ENCODE measurements at places on chromosomes 4 and X.
A peak's percentile ranks its signal among the peaks of the same experiment; 100 is the strongest.

- ATAC-seq = no peak
- peaks cover 7% of the 10 kb centered on the region for H3K4me1 ChIP-seq
- no peak overlapping the region for H3K4me3 ChIP-seq
- H3K27me3 ChIP-seq = no peaks in the 10 kb centered on the region
These were observed 2.9 kb upstream of the RBBP7 start for GRCh38 chrX:16873106-16873505.

GRCh38 chr4:151604238-151604637, 156.6 kb downstream of the GATB start:
- H3K27ac ChIP-seq = no peak overlapping the region
- H3K36me3 ChIP-seq = no peaks in the 10 kb centered on the region
- peaks cover 4% of the 10 kb centered on the region for H3K27me3 ChIP-seq
- no peak overlapping the region for H3K4me3 ChIP-seq
- no peak for ATAC-seq
- H3K4me1 ChIP-seq = no peaks in the 10 kb centered on the region

DNA sequence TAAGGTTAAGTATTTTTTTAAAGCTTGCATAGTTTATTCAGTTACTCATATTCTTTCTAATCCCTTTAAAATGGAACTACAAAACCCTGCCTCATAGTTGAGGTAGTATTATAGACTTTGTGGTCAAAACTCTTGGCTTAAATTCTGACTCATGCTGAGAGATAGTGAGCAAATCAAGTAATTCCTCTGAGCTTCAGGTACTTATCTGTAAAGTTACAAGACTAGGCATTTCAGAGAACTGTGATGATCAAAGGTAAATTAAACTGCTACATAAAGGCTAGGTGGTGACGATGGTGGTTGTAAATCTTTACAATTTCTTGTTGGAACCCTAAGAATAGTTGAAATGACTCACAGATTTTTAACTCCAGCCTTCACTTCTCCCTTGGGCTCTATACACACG, 3.2 kb upstream of the CLOCK start:
- H3K4me3 ChIP-seq = peak overlapping the region; percentile 92
- H3K36me3 ChIP-seq = no peaks in the 10 kb centered on the region
- H3K27me3 ChIP-seq = no peaks in the 10 kb centered on the region
- H3K4me1 ChIP-seq = peaks cover 17% of the 10 kb centered on the region

- no peak for ATAC-seq
- H3K4me1 ChIP-seq = no peaks in the 10 kb centered on the region
- no peak overlapping the region for H3K4me3 ChIP-seq
- H3K36me3 ChIP-seq = no peaks in the 10 kb centered on the region
- H3K27ac ChIP-seq = no peak overlapping the region
These were observed 902.1 kb upstream of the LCORL start for GRCh38 chr4:18923496-18924161.

DNA sequence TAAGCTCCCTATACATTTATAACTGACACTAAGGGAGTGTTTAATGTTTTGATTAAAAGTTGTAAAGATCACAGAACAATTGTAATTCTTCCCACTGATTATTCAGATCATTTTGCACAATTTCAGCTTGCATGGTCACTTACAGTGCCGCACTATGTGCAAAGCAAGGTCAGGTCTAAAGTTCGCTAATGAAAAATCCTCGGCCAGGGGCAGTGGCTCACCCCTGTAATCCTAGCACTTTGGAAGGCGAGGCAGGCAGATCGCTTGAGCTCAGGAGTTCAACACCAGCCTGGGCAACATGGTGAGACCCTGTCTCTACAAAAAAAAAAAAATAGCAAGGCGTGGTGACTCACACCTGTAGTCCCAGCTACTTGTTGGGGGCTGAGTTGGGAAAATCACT, 57.0 kb downstream of the PKD2 start:
- no peaks in the 10 kb centered on the region for H3K4me1 ChIP-seq
- H3K4me3 ChIP-seq = no peak overlapping the region
- H3K27ac ChIP-seq = no peak overlapping the region
- peaks cover 73% of the 10 kb centered on the region for H3K36me3 ChIP-seq
- H3K27me3 ChIP-seq = no peaks in the 10 kb centered on the region

GRCh38 chr4:115763051-115763450, 649.6 kb upstream of the NDST4 start:
- no peak overlapping the region for H3K27ac ChIP-seq
- H3K36me3 ChIP-seq = no peaks in the 10 kb centered on the region
- ATAC-seq = no peak

DNA sequence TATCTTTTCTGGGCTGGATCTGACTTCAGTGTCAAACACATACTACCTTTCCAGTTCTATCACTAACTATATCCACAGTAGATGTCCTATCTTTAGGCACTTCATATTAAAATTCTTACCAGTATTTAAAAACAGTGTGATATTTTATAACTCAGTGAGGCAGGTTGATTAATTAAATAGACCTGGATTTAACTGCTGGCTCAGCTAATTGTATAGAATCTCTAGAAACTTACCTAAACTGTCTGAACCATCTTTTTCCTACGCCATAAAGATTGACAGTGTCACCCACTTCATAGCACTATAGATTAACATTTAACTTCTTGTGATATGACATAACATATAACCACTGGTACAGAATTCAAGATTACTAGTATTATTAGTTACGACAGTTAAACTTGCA, 935.3 kb downstream of the FAT4 start:
- no peak for ATAC-seq
- H3K27me3 ChIP-seq = no peaks in the 10 kb centered on the region
- H3K4me1 ChIP-seq = no peaks in the 10 kb centered on the region

DNA sequence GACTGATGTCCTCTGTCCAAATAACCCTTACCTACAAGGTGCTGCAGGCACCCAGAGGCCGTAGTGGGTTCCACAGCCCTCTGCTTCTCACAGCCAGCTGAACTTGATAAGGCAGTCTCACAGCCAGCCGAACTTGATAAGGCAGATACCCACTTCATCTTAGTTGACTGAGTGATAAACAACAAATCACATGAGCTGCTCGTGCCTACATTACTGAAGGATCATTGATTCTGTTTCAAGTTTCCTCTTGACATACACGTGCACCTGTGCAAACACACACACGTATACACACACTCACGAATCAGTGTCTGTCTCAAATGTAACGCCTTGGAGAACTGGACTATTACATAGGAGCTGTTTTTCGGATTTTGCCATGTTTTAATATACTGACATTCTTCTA, 276.3 kb downstream of the DCTD start:
- H3K4me3 ChIP-seq = no peak overlapping the region
- H3K4me1 ChIP-seq = no peaks in the 10 kb centered on the region
- H3K27me3 ChIP-seq = no peaks in the 10 kb centered on the region
- H3K27ac ChIP-seq = no peak overlapping the region
- no peak for ATAC-seq

DNA sequence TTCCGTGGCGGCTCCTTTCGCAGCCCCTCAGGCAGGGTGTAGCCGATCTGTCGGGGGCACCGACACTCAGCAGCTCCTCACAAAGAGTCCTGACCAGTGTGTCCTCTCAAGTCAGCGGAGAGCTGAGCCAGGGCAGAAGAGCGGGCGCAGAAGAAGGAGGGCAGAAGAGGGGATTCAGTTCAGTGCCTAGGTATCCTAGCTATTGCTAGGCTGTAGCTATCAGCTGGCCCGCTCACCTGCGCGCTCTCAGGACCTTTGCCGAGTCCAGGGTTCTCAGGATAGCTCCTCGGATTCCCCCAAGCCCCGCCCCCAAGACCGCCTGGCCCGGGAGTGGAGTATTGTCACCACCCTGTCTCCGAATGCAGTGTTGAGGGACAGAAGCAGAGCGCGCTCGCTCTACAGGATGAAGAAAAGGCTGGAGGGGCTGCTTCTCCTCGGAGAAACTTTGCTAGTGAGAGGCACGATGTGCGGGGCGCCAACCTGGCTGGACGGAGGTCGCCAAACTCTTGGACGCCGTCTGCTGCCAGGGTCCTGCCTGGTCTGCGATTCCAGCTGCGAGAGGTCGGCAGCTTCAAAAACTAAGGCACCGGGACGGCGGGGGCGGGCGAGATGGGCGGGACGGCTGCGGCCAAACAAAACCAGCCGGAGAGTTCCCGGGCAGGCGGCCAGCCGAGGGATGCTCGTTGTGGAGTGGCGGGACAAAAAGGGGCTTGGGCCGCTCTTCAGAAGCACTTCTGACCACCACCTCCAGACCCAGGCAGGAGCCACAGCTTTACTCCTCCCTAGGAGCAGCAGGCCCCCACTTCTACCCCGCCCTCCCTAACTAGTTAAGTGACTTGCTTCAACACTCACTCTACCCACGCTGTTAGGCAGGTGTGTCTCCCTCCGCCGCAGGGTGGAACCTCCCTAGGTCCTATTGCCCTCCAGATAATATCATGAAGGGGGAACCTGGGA, at the start of gene XKRX:
TSS of gene XKRX (minus strand) at position 258 of the 954 bp plus-strand sequence. CDS start 613 bp downstream, outside the sequence.
- peak within 1 kb of the TSS; percentile 46 for H3K27ac ChIP-seq
- ATAC-seq = peak; percentile 70

GRCh38 chr4:89398644-89399043, 91.0 kb upstream of the GPRIN3 start:
- H3K27ac ChIP-seq = no peak overlapping the region
- H3K4me1 ChIP-seq = no peaks in the 10 kb centered on the region
- no peaks in the 10 kb centered on the region for H3K36me3 ChIP-seq

DNA sequence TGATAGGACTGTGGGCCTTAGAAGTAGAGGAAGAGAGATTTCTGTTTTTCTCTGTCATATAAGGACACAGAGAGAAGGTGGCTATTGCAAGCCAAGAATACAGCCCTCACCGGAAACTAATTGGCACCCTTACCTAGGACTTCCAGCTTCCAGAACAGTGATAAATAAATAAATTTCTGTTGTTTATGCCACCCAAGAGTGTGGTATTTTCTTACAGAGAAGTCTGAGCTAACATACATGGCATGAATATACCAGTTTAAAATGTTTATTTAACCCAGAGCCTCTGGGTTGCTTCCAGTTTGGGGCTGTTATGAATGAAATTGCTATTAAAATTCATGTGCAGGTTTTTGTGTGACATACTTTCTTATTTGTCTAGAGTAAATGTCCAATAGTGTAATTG, 654.0 kb upstream of the ATOH1 start:
- no peaks in the 10 kb centered on the region for H3K36me3 ChIP-seq
- H3K27me3 ChIP-seq = no peaks in the 10 kb centered on the region
- no peak overlapping the region for H3K27ac ChIP-seq

GRCh38 chr4:36609661-36610060, 328.2 kb downstream of the DTHD1 start:
- H3K4me1 ChIP-seq = no peaks in the 10 kb centered on the region
- H3K27me3 ChIP-seq = peaks cover 4% of the 10 kb centered on the region
- peak; percentile 64 for ATAC-seq
- no peak overlapping the region for H3K4me3 ChIP-seq
- no peak overlapping the region for H3K27ac ChIP-seq

GRCh38 chr4:73844345-73844744, 7.9 kb downstream of the CXCL6 start:
- no peak overlapping the region for H3K4me3 ChIP-seq
- no peak for ATAC-seq
- H3K27me3 ChIP-seq = peaks cover 15% of the 10 kb centered on the region
- H3K27ac ChIP-seq = no peak overlapping the region
- no peaks in the 10 kb centered on the region for H3K36me3 ChIP-seq
- no peaks in the 10 kb centered on the region for H3K4me1 ChIP-seq
